ENCODE measurements at places on chromosomes 12 and 14.

DNA sequence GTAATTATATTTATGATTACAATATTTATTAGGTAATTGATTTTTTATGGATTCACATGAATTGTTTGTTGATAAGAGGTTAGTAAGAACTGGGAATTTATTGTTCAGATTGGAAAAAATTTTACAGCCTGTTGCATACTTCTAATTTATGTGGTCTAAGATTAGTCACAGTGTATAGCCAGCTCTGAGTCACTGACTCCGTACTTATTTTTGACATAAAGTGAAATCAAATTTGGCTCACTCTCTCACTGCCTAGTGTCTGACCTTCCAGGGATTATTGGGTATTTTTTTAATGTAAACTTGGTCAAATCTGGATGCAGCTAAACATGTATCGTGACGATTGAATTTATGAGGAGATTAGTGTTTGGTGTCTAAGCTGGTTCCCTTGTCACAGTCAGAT, 109.3 kb downstream of the PTPRQ start:
- DNase-seq: peak; percentile 93

DNA sequence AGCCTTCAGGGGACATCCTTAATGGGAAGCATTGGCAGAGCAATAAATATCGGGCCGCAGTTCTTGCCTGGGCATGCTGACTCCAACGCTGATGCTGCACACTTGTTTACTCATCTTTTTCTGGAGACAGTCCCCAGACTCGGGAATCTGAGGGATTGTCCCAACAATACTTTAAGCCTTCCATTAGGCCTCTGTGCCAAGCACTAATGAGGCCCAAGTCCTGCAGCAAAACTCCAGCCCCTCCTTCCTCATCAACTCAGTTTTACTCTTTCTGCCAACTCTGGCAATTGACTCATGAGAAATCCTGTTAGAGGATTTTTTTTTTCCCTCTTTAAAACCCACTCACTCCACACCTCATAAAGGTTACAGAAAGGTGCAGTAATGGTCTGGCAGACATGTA, 233.4 kb upstream of the PELI2 start:
- DNase-seq: no peak

- no peak for DNase-seq
Observed at GRCh38 chr12:123266679-123267277, 4.9 kb downstream of the CDK2AP1 start.

DNA sequence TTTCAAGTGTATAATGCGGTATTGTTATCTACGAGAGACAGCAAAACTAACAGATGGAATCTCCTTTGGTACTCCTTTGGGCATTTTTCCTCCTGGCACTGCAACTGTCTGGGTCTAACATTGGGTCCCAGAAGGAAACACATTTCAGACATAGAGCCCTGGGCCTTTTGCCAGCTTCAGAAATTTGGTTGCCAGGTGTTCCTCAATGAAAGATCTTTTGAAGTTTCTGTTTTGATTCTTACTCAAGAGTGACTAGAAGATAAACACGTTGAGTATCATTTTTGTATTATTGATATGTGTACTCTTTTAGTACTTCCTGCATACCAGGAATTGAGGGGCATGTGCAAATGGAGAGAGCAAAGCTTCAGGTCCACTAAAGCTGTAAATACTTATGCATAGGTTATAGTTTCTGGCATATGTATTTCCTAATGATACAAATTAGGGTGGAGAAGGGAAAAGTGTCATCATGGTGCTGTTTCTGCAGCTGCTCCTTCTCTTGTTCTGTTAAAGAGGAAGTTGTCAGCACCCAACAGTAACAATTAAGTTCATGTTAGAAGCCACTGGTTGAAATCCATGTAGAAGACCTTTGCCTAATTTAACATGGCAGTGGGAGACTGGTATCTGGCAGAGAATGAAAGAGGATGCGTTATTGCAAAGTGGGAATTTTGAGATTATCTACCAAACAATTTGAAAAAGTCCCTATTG, 53.5 kb downstream of the SLC38A6 start:
- DNase-seq: no peak

GRCh38 chr12:127594351-127594970, 672.5 kb upstream of the TMEM132C start:
- DNase-seq: no peak

DNA sequence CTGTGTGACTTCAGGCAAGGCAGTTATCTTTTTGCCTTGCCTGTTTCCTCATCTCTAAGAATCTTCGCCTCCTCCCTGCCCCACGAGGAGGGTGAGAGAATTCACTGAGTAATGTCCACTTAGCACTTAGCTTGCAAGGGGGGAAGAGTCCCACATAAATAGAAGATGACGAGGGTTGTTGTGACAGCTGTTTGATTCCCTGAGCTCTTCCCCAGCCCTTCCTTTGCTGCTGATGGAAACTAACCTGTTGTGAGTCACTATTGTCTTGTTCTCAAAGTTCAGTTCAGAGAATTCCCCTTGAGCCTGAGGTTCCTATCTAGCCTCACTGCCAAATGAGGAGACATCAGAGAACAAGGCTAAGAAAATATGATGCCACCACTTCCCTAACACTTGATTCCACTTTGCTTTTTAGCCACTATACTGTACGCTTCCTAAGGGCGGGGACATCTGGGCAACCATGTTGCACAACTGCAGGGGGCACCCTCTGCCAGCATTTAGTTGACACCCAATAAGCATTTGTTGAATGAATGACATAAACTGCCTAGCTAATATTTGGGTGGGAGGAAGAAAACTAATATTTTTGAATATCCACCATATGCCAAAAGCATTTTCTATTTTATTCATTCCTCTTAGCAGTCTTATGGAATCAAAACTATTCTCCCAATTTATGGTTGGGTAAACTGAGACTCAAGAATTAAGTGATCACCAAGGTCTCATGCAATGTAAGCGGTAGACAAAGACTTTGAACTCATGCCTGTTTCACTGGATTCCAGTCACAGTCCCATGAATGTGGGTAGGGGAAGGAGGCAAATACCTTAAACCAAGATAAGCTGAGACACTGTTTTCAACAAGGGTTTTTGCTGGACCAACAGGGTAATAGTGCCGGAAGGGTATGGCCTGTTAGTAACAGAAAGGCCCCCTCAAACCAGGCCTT, 77.6 kb downstream of the ZFP36L1 start:
- peak; percentile 60 for DNase-seq

DNA sequence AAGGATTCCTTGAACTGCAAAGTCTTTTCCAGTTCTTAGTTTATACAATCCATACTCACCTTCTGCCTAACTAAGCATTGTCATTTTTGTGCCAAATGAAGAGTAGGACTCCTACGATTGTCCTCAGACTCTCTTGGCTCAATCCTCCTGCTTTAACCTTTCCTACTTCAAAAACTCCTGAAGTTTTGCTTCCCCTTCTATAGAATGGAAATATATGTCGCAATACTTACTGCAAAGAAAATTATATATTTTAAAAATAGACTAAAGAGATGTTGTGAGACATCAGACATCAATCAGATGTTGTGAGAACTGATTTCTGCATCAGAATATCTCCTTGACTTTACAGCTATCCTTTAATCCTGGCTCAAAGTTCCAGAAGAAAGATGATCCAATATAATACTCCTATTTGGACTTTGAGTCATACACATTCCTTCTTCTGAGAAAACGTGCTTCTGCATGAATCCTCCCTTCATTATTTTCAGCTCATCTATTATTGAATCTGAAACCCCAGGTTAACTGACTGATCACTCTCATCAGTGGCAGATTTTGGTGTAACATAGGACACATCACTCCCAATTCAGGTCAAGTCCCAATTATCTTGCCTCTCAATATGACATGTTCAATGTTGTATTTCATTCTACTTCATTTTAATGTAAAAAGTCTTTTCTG, 48.8 kb downstream of the A2M start:
- DNase-seq: no peak

DNA sequence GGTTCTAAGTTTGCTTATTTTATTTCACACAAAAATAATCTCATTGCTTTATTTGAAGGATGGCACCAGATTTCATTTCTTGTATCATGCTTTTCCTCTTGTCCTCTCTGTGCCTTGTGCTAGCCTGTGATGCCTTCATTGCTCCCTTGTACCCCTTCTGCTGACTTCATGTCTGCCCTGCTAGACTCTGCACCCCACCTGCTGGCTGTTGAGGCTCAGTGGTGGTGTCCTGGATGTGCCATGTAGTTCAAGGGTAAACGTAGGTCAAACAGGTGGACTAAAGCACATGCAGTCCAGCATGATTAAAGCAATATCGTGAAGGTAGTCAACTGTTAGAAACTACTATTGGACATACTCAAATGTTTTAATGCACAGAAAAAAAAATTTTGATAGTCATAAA, 21.6 kb downstream of the MRPS35 start:
- DNase-seq: no peak

- DNase-seq: no peak
Observed at GRCh38 chr12:31089072-31089471, 15.4 kb downstream of the DDX11 start.

DNA sequence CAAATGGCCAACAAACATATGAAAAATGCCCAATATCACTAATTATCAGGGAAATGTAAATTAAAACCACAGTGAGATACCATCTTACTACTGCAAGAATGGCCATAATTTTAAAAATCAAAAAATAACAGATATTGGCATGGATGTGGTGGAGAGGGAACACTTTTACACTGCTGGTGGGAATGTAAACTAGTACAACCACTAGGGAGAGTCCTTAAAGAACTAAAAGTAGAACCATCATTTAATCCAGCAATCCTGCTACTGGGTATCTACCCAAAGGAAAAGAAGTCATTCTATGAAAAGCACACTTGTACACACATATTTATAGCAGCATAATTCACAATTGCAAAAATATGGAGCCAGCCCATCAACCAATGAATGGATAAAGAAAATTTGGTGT, 459.7 kb downstream of the GXYLT1 start:
- DNase-seq: no peak
